Stimulated activated naive B cell treated with anti-CD40 and anti-IgM and Interleukin-4, amounts not matched to agents 10 μg/mL and 1 μg/mL and 100 μg/mL, for 72 hours (primary cell): ENCODE measurements at places on chromosomes 2 and 18.

DNA sequence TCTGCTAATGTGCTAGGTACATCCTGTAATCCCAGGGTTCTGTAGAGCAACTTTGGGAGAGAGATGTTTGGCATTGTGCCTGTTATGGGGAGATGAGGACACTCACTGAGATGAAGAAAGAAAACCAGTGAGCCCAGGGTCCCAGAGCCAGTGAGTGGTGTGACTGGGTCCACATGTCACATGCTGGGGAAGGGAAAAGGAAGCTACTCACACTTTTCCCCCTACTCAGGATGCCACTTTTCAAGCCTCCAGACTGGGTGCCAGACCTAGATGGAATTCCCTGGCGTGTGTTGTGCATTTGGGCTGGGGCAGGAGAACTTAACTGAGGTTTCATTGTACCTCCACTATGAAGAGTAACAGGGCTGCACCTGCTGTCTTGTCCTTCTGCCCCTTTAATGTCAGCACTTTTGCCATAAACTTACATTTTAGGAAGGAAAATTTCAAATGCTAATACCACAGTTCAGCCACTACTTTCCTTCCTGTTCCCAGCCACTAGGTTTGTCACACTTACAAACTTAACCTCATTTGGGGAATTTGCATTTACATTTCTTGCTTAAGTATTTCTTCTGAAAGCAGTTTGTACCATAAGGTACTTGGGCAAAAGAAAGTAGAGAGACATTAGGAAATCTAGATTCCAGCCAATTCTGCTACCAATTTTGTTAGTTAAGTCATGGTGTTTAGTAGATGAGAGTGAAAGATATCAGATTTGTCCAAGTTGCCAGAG lies 10.2 kb downstream of the INSIG2 start:
- no peak for DNase-seq

DNA sequence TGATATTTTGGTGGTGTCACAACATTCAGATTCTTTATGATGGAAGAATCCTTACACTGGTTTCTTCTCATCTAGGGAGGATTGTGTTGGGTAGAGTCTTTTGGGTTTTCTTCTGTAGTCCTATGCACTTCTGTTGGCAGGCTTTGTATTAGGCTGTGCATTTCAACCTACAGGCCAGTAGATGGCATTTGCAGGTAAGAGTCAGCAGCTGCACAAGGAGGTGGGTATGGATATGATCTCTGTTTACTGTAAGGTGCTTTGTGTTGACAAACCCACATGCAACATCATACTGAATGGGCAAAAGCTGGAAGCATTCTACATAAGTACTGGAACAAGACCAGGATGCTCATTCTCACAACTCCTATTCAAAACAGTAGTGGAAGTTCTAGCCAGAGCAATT lies 656.8 kb downstream of the METTL4 start:
- no peak for DNase-seq

DNA sequence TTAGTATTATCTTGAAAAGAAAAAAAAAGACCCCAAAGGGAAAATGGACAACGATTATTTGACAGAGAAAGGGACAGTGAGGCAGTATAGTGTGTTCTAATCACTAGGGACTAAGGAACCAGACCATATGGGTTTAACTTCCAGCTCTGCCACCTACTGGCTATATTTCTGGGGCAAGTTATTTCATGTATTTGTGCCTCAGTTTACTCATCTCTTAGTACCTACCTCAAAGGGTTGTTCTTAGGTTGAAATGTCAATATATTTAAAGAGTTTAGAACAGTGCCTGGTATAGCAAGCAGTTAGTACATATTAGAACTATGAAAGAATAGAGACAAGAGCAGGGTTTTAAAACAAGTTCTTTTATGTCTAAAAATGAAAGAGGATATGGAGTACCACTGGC lies 42.7 kb downstream of the PRKD3 start:
- no peak for DNase-seq

DNA sequence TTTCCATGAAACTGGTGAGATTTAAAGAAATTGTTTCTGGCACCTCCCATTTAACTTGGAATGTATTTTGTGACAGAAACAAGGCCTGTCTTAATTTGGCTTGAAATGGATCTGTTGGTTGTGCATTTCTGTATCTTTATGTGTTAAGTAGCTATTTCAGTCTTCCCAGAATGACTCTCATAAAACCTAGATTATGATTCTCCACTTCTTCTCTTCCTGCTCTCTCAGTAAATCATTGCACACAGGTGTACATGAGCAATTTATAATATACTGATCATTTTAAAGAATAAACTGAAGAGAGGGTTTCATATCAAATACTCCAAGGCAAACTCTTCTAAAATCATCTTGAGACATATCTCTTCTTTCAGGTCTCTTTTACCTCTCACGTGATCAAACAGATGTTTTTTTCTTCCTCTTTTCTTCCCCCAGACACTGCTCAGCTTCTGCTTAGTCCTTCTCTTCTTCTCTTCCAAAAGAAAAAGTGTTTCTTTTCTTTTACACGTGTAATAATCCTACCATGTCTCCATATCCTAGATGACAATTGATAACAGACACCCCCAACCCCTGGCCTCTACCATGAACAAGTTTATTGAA lies 112.0 kb downstream of the PPP1R1C start:
- no peak for DNase-seq

GRCh38 chr2:72716601-72717000 lies 109.2 kb downstream of the EXOC6B start:
- no peak for DNase-seq

DNA sequence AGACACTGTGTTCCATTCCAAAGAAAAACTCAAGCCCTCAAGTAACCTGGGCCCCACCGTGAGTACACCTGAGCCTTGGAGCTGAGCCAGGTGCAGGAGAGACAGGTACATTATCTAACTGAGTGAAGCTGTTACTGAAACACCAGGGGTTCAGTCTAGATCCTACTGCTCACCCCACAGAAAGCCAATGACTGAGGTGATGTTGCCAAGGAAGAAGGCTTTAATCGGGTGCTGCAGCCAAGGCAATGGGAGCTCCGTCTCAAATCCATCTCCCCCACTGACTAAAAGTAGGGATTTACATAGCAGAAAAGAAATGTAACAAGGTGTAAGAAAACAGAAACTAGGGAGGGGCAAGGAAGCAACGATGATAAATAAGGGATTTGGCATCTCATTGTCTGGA lies 15.2 kb upstream of the SLC14A1 start:
- DNase-seq = no peak

- DNase-seq = no peak
Measured at GRCh38 chr2:48759682-48760081, 4.2 kb upstream of the LHCGR start.

GRCh38 chr2:95530734-95531133 lies 46.2 kb upstream of the TRIM43B start:
- peak; percentile 74 for DNase-seq

DNA sequence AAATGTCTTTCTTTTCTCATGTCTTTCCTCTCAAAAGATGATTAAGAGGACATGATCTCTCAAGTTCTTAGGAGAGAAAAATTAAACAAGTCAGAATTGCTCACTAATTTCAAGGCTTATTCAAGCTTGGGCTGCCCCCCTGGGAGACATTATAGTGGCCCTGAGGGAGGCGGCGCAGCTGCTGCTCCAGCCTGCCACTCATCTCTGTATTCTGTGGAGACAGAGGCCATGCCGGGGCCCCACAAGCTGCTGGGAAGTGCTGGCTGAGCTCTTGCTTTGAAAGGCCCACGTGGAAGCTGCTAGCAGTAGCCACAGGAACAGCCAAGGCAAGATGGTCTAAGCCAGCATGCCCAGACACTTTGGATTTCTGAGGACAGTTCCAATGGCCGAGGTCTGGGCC lies 267.4 kb downstream of the LNPK start:
- no peak for DNase-seq

DNA sequence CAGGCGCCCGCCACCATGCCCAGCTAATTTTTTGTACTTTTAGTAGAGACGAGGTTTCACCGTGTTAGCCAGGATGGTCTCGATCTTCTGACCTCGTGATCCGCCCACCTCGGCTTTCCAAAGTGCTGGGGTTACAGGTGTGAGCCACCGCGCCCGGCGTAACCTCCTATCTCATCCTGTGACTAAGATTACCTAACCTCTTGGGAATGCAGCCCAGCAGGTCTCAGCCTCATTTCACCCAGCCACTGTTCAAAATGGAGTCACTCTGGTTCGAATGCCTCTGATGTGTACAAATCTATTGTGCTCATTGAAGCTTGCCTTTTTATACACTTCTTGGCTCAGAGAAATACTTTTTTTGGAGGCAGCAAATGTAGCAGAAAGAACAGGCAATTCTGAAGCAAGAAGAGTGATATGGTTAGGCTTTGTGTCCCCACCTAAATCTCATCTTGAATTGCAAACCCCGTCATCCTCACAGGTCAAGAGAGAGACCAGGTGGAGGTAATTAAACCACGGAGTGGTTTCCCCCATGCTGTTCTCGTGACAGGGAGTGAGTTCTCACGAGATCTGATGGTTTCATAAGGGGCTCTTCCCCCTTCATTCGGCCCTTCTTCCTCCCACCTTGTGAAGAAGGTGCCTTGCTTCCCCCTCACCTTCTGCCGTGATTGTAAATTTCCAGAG lies 60.6 kb downstream of the SLC4A3 start:
- DNase-seq = no peak

GRCh38 chr18:43571078-43571689 lies 293.9 kb upstream of the SYT4 start:
- no peak for DNase-seq

DNA sequence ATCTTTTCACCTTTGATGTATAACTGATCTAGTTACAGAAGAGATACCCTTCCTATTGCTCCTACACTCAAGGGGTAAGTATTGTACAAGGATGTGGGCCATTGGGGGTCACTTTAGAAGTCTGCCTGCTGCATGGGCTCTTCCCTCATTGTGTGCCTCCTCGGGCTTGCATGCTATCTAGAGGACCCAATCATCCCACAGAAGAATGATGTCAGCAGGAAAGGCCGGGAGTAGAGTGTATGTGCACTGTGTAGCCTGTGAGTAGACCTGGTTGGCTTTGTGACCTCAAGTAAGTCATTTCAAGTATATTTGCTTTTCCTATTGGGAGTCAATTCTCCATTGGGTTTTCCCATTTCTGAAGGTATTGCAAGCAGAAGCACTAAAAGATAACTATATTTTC lies 129.5 kb upstream of the TRIB2 start:
- no peak for DNase-seq

- DNase-seq = no peak
Measured at GRCh38 chr2:240947607-240948006, 41.5 kb downstream of the CROCC2 start.

GRCh38 chr18:74248595-74248994 lies 43.2 kb downstream of the CYB5A start:
- DNase-seq = peak; percentile 8

GRCh38 chr2:97785818-97786217 lies 72.4 kb downstream of the ZAP70 start:
- no peak for DNase-seq

GRCh38 chr2:78162202-78162601 lies 640.0 kb upstream of the LRRTM4 start:
- no peak for DNase-seq

DNA sequence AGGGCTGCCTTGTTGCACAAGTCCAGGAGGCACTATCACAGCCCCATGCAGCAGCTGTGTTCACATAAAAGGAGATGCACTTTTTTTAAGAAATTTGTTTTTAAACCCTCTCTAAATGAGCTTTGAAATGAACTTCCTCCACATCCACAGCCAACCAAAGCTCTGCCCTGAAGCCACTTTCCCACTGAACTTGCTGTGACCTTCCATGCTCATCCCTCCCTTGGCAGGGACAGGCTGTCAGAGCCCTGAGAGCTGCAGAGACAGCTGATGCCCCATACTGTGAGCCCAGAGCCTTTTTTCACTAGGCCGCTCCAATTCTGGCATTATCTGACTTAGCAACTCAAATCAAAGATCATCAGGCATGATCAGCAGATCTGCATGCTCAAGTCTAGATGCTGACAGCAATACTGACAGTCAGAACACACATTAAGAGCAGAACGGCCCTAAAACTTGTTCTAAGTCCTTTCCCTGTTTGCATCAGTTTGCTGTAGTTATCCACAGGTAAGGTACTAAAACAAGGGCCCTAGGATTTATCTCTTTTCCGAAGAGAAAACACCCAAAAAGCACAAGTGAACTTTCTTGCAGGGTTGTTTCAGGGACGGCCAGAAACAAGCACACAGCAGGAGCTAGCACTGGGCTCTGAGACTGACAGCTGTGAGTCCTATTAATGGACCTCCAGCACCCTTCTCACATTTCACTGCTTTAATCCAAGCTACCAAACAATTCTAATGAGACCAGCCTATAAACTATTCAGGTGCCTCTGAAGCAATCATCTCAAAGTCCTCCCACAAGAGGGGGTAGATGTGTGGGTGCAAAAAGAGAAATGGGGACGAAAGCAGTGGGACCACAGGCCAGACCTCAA lies 34.9 kb downstream of the RNU4ATAC start:
- no peak for DNase-seq

DNA sequence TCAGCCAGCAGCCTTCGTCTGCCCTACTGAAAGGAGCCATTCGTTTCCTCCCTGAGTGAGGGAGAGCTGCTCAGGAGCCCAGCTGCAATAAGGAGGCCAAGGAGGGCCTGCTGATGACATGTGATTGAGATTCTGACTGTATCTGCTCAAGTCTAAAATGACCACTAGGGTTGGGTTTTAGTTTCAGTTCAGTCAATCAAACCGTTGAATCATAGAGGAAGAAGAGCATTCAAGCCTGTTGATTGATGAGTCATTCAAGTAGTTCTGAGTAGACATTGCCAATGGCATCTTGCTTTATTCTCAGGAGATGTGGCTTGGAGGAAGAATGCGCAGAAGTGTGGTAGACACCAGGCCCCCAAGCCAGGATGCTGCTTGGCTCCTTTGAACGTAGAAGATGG lies 19.9 kb upstream of the BCL2L11 start:
- DNase-seq = peak; percentile 16

DNA sequence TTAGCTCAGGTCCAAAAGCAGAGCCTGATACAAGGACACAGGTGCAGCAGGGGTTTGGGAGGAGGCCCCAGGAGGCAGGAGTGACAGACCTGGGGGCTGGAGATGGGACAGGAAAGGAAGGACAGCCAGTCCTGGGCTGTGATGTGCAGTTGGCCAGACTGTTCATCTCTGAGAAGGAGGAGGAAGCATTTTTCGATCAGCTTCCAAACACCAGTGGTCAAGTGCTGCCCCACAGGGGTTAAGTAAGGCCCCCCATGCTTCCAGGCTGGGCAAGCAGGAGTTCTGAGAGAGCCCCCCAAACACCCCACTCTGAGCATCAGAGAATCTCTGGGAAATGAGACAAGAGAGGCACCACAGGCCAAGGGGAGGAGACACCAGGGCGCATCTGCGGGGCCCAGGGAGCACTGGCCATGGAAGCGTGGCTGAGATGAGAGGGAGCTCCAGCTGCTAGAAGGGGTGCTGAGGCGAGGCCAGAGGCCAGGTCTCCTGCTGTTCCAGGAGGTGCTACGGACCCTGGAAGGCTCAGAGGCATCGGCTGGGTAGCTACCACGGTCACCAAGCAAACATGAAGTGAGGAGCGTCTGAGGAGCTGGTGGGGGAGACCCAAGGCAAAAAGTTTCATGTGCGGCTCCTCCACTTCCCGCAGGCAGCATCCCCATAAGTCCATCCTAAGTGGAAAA lies 5.6 kb upstream of the HDAC4 start:
- no peak for DNase-seq

GRCh38 chr2:31216734-31217133 lies 581 bp downstream of the CAPN14 start:
- no peak for DNase-seq

GRCh38 chr2:169999054-169999453 lies 171.8 kb downstream of the UBR3 start:
- DNase-seq = no peak

- no peak for DNase-seq
Measured at GRCh38 chr18:78448106-78448505, 531.5 kb upstream of the SALL3 start.
